ENCODE measurements at places on chromosomes 6 and 20.

- peak; percentile 68 for DNase-seq
Measured at GRCh38 chr6:27592481-27593199, 119.7 kb upstream of the ZNF184 start.

DNA sequence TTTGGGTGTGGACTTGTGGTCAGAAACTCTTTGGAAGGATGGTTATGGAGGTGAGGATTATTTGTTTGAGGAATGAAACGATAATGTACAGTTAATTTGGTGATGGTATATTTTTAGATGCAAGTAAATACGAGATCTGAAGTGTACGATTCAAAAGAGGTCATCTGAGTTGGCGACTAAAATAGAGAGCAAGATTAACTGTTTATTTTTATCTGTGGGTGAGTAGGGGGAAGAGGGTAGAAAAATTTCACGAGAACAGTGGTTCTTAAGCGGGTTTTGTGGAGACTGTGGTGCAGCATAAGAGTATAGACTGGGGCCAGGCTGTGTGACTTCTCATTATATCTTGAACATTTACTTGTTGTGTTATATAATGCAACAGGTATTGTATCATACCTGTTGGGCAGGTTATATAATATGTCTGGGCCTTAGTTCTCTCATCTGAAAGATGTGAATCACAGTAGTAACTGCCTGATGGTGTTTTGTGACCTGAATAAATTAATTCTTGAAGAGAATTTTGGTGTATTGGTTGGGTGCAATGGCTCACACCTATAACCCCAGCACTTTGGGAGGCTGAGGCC is 171.2 kb downstream of the JARID2 start:
- no peak for DNase-seq

GRCh38 chr6:84976526-84977362 is 212.3 kb upstream of the TBX18 start:
- no peak for DNase-seq

GRCh38 chr6:144284783-144285547 is at the start of gene UTRN:
UTRN (plus strand) TSS chr6:144285335; CDS start chr6:144291829, 6,494 bp downstream.
- DNase-seq: peak; percentile 53

GRCh38 chr6:144447472-144447871 is 162.3 kb downstream of the UTRN start:
- DNase-seq: no peak

DNA sequence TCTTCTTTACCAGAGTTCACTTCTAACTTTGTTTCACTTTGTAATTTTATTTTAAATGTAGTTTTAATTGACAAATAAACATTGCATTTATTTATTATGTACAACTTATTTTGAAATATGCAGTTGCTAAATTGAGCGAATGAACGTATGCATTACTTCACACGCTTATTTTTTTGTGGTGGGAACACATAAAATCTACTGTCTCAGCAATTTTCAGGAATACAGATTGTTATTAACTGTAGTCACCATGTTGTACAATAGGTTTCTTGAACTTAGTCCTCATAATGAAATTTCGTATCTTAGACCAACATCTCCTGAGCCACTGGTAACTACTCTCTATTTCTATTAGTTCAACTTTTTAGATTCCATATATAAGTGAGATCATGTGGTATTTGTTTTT is 46.9 kb downstream of the NKAIN2 start:
- no peak for DNase-seq

GRCh38 chr20:61754976-61755778 is 310.5 kb downstream of the TAF4 start:
- no peak for DNase-seq

DNA sequence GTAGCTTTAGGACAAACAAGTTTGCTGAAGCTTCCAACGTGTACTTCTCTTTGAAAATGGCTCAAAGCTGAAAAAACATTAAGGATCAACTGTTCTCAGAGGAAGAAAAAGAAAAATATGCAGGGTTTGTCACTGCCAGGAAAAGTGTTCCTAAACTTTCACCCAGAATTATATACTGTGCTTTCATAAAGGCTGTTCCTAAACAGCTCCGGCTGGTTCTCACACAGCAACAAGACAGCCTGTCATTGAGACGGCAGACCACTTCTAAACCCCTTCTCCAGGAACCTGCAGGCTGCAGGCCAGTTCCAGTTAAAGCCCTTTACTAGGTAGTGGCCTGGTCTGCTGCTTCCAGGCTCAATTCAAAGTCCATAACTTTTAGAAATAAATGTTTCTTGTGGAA is 97.4 kb upstream of the SOX4 start:
- no peak for DNase-seq

DNA sequence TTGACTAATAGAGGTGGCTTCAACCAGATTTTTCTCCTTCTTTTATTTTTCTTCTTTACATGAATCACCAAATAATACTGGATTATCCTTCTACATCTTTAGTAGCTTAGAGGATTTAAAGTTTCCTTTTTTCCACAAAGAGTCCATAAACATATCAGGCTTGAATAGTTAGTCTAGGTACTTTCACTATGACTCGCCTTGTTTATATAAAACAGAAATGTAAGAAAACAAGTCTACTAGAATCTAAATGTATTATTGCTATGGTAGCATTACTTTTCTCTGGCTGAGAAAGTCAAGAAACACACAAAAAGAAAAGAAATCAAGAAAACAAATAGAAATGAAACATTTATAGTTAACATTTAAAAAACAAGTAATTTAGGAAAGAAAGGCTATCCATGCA is 215.2 kb downstream of the PTPRK start:
- no peak for DNase-seq

DNA sequence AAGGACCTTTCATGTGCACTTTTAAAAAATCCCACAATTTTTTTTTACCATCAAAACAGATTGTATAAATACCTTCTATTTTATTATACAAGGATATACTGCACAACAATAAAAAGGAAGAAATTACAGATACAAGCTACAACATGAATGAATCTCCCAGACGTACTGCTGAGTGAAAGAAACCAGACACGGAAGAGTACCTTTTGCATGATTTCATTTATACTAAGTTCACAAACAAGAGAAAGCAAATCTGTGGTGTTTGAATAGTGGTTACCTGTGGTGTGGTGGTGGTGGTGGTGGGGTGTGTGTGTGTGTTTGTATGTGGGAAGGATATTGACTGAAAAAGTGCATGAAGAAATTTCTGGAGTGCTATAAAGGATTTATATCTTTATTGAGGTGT is 6.8 kb upstream of the PLCB4 start:
- no peak for DNase-seq

GRCh38 chr20:51826372-51826771 is 24.1 kb upstream of the SALL4 start:
- DNase-seq: no peak

Measured in activated CD8-positive, alpha-beta T cell treated with anti-CD3 and anti-CD28 coated beads, Interleukin-2, amount 10 ng/mL, durations not matched to agents 7 days and 5 days (primary cell).